ENCODE measurements at places on chromosomes 12 and 14.

GRCh38 chr12:121810833-121811433 is 7.1 kb downstream of the SETD1B start:
- no peak for DNase-seq

DNA sequence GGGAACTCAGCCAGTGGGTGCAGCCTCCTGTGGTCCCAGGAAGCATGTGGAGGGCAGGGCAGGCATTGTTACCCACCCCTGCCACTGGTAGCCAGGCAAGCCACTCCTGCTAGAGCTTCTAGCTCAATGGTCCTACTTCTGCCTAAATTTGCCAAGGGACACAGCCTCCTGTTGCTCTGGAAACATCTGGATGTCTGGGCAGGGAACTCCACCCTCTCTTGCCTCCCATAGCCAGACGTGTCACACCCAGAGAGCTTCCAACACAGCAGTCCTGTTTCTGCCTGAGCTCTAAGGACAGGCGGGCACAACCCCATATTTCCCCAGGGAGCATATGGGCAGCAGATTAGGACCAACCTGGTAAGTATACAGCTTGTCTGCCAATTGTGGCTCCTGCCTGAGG is 350.2 kb downstream of the GLT1D1 start:
- DNase-seq, result no peak

DNA sequence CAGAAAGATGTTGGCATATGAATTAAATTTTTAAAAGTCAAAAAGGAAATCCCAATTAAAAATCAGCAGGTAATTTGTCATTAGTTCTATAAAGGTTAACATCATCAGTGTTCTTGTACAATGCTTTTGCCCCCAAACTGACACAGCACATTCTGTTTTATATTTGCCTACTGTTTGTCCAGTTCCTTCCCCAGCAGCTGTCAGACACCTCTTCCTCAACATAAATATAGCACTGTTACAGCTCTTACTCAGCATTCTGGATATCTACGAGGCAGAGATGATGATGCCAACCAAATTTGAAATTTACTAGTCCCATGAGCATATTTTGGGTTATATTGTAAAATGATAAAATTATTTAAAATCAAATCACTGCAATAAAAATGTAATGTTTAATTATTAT is 124.6 kb downstream of the SINHCAF start:
- DNase-seq, result no peak

- no peak for DNase-seq
Observed at GRCh38 chr12:94183708-94184379, 35.5 kb downstream of the PLXNC1 start.

- no peak for DNase-seq
Observed at GRCh38 chr12:32087306-32087705, 19.3 kb upstream of the BICD1 start.

GRCh38 chr12:92340441-92341064 is 194.9 kb upstream of the BTG1 start:
- no peak for DNase-seq

DNA sequence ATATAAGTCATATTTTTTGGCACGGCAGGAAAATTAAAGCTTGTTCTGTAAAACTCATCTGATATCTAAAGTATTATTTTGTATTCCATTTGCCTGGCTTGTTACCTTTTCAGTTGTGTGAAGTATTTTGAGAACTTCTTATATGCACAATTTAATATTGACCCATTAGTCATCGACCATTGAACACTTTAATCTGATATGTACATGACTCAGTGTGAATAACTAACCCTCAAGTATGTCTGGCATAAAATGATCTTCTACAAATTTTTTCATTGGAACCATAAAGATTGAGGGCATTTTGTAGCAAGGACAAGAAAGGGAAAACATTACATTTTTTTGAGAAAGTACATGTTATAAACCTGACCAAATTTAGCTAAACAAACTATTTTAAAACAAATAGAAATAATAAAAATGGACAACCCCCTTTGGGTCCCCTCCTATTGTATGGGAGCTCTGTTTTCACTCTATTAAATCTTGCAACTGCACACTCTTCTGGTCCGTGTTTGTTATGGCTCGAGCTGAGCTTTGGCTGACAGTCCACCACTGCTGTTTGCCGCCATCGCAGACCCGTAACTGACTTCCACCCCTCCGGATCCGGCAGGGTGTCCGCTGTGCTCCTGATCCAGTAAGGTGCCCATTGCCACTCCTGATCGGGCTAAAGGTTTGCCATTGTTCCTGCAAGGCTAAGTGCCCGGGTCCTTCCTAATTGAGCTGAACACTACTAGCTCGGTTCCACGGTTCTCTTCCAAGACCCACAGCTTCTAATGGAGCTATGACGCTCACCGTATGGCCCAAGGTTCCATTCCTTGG is 118.8 kb downstream of the SLC6A15 start:
- no peak for DNase-seq

DNA sequence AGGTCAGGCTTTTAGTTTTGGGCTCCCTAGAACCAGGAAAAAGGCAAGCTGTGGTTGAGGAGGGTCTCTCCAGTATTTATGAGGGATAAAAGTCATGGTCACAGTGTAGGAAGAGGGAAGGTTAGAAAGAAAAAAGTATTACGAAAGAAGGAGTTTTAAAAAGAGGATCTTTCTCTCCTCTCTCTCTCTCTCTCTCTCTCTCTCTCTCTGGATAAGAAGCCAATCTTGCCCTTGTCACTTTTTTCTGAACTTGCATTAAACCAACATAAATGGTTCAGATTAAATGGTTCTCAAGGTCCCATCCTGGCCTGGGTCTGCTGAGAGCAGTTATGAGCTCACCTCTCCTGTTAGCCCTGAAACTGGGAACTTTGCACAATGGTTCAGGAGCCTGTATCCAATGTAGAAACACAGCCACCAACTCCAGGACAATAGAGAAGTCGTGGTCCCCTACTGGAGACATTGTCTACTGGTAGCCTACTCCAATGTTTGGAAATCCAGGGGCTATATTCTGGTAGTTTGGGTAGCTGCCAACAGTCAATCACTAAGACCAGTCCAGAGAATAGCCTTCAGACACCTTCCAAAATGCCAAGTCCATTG is 131.9 kb downstream of the DAD1 start:
- DNase-seq, result no peak

GRCh38 chr14:99928963-99929362 is 135.8 kb downstream of the EML1 start:
- no peak for DNase-seq

DNA sequence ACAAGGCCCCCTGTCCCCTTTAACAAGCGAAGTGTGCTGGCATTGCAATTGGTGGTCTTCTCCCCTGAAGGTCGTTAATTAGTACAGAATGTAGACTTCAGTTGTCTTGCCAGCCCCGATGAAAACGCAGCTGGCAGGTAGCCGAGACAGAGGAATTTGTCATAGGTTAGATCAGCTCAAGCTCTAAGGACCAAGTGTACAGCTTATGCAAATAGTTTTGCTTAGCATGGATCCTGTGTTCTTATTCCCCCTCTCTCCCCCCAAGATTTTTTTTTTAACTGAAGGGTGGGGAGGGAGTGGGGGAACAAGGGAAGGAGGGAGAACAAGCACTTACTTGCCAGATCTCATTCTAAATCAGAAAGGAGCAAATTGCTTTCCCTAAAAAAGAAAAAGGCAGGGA is 58.6 kb upstream of the PARP11 start:
- no peak for DNase-seq

DNA sequence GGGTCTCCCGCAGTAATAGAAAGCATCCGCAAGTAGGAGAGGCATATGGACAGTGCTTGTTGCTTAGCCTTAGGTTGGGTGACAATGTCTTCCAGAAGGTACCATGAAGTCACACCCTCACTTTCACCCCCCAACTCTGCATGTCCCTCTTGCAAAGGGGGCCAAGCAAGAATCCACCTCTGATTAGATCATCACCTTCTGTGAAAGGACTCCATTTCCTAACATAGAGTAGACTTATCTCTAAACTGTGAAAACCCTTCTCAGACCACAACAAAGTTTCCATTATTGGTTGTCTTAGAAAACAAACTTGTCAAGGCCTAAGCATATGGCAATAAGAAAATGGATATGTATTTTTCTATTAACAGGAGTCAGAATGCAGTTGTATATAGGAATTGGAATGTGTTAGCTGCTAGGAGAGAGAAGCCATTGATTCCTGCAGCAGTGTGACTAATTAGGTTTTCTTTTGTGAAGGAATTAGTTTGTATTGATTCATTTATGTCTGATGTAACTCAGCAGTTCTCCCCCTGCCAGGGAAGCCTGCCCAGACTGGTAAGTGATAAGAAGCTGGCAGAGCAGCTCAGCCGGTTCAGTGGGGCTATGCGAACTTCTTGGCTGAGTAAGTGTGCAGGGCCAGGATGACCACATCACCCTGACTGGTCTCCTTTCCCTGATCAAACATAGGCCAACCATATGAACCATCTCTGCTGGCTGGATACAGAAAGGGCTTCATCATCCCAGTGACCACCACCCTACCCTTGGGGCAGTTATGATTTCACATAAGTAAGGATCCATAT is 107.3 kb upstream of the CCDC196 start:
- DNase-seq, result no peak

DNA sequence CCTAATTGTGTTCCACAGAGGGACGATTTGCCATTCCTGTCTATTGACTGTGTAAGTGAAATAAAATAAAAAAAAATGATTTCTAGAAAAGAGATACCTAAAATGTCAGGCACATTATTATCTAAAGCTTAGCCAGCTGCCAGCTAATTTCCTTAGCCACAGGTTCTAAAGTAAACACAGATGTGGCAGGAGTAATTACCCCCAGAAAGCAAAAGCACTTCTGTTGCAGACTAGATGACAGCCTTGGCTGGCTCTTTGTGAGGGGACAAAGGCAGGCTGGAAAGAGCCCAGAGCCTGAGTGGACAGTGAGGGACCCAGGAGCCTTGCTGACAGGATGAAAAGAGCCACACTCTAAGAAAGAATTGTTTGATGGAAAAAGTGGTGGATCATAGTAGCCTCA is 418.1 kb downstream of the LRIG3 start:
- DNase-seq, result no peak

DNA sequence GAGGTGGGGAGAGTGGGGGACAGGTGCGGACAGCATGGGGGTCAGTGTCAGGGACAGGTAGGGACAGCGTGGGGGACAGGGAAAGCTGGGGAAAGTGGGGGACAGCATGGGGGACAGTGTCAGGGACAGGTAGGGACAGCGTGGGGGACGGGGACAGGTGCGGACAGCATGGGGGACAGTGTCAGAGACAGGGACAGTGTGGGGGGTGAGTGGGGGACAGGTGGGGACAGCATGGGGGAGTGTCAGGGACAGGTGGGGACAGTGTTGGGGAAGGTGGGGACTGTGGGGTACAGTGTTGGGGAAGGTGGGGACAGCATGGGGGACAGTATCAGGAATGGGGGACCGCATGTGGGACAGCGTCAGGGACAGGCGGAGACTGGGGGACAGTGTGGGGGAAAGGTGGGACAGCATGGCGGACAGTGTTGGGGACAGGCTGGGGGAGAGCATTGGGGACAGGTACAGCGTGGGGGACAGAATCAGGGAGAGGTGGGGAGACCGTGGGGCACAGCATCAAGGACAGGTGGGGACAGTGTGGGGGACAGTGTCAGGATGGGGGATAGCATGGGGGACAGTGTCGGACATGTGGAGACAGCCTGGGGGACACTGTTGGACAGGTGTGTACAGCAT is 96.1 kb downstream of the TMEM121 start:
- DNase-seq, result no peak

Data from GM04503 (cell line).